Hematopoietic multipotent progenitor cell treated with erythropoietin and hydrocortisone succinate and interleukin-3 and kit ligand, for 17 days (in vitro differentiated cells): ENCODE measurements at places on chromosomes 11 and 22.

GRCh38 chr11:59206635-59207034 lies 6.1 kb downstream of the MPEG1 start:
- DNase-seq, result no peak

- no peak for DNase-seq
Measured at GRCh38 chr11:15228331-15228849, 113.7 kb downstream of the INSC start.

DNA sequence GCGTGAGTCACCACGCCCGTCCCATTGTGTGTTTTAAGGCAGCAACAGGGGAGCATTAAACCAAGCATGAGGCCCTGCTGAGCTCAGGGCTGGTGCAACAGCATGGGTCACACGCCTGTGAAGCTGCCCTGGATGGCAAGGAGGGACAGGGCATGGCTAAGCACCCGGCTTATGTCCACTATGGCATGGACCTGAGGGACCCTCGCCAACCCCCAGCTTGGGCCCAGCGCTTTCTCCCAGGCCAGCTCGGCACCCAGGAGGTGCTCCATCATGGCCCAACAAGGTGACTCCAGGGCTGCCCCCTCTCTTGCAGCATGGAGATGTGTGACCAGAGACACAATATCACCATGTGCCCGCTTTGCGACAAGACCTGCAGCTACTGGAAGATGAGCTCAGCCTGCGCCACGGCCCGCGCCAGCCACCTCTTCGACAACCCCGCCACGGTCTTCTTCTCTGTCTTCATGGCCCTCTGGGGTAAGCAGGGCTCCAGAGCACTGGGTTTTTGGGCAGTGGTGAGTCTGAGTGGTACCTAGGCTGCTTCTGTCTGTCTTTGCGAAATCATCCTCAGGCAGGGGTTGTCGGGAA lies 53.6 kb downstream of the ANO1 start:
- no peak for DNase-seq

GRCh38 chr11:121762820-121763219 lies 310.1 kb upstream of the SORL1-AS1 start:
- no peak for DNase-seq

- DNase-seq, result no peak
Measured at GRCh38 chr22:37412495-37413250, 14.6 kb downstream of the ELFN2 start.

DNA sequence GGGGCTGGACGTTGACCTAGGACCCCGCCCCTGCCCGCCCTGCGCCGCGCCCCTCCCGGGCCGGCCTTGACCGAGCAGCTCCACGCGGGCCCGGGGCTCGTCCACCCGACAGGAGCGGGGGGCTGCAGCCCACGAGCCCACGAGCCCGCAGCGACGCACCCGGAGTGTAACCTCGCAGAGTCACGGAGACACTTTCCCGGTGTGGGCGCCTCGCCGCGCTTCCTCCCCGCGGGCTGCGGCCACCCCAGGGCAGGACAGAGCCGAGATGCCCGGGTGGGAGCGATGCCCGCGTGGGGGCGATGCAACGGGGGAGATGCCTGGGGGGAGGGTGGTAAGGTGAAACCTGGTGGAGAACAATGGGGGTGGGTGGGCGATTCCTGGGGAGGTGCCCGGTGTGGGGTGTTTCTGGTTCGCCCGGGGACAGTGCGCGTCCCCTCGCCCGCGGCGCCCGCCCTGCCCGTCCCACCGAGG lies 4.9 kb upstream of the ZBED4 start:
- no peak for DNase-seq

- no peak for DNase-seq
Measured at GRCh38 chr22:38223289-38223960, 21.6 kb downstream of the MAFF start.

DNA sequence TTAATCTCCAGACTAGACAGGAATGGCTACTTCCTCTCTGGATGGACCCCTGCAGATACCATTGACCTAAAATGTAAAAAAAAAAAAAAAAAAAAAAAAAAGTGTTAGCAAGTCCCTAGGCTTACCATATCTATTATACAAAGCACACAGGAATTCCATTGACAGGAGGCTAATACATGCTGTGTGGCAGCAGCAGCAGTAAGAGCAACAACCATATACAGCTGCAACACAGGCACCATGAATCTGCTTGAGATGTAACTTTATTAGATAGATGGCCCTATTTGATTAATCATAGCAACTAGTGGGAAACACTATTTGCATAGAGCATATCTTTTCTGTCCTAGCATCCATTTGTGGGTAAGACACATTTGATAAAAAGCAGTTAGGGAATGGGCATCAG lies 1447.1 kb downstream of the FAM181B start:
- no peak for DNase-seq

DNA sequence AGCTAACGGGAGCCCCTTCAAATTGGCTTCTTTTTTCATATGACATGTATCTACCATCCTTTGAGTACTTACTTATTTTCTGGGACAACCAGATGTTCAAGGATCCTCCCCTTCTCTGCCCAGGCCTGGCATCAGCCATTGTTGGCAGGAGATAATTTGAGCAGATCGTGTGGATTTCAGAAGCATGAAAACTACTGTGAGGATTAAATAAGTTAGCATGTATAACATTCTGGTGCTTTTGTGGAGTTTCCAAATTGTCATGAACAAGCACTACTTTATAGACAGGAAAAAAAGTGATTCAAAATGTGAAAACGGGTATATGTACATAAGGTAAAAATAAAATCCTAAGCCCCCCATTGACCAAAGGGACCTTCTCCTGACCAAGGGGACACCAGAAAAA lies 2.1 kb upstream of the NADSYN1 start:
- DNase-seq, result no peak

- DNase-seq, result no peak
Measured at GRCh38 chr11:18449251-18449650, 6.4 kb upstream of the LDHAL6A start.

- no peak for DNase-seq
Measured at GRCh38 chr11:69320756-69321741, 27.1 kb downstream of the MYEOV start.

GRCh38 chr11:96189351-96189750 lies 153.6 kb downstream of the MAML2 start:
- DNase-seq, result no peak

- no peak for DNase-seq
Measured at GRCh38 chr11:94675813-94676212, 92.3 kb upstream of the AMOTL1 start.

GRCh38 chr11:125513705-125514265 lies 17.7 kb upstream of the FEZ1 start:
- no peak for DNase-seq

- DNase-seq, result peak; percentile 62
Measured at GRCh38 chr11:125874556-125875124, 12.8 kb upstream of the HYLS1 start.

- DNase-seq, result no peak
Measured at GRCh38 chr11:108698844-108699642, 34.2 kb downstream of the DDX10 start.

DNA sequence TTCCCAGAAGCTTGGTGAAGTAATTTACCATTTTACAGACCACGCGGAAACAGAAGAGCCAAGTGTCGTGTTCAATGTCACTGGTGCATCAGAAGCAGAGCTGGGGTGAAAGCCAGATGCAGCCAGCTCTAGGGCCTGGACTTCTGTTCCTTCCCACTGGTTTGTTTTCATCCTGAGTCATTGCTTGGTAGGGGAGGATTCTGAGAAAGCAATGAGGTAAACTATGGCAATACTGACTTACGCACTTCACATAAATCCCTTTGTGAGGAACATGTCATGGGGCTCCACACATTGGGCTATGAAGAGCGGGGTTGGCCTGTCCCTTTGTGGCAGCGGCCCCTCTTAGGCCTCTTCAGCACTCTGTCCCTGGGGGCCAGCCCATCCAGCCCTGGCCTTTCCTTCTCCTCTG lies 52.4 kb upstream of the RBFOX2 start:
- DNase-seq, result no peak

DNA sequence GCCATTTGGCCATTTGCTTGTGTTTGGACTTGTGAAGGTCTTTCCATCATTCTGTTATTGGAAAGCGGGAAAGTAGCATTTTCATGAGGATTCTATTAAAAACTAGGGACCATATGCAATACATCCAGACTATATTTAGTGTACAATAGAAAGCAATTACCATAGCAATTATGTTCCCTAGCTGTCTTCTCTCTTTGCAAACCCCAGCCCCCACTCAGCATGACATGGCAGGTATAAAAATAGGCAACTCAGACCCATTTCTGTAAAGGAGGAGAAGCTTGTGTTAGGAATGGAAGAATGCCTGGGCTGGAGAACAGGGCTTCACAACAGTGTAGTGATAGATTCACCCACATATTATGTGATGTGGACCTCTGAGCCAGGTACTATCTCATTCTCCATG lies 12.4 kb downstream of the OR51B6 start:
- no peak for DNase-seq

DNA sequence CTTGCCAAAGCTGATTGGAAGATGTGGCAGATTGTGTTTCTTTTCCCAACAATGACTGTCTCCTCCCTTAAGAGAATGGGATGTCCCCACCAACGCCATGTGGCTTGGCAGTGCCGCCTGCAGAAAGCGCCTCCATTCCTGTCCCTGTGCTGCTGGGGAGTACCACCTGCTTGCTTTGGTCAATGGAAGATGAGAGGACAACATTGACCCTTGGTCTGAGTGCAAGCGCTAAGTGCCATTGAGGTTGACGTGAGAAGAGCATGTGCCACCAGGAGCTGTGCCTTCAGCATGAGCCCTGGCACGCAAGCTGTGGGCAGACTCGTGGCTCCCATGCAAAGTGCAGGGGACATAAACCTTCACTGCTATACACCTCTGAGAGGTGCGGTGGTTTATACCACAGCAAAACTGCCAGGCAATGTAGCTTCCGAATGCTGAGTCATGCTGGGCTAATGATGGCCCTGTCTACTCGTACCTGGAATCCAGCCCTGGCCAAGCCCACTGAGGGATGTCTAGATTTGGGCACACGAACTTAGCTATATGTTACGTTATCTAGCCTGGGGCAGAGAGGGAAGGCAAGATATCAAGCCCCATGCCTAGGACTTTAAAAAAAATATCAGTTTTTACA lies 41.9 kb downstream of the MYEOV start:
- DNase-seq, result no peak

- no peak for DNase-seq
Measured at GRCh38 chr11:57378186-57378585, 2.8 kb downstream of the PRG3 start.

DNA sequence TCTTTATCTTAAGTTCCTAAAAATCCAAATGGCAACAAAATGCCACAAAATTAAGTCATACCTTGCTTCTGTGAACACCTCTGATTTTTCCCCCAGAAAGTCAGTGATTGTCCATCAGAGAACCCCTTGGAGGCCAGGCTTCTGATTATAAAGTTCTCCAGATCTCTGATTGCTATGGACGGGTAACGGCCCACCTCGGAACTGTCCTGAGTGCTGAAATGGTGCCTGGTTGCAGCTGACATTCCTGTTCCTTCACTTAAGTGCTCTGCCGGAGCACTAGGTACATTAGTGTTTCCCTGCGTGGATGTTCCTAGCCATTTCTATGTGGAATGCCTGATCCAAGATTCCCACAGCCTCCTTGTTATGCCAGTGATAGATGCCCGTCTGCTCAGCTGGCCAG lies 85.0 kb downstream of the CHST1 start:
- no peak for DNase-seq

DNA sequence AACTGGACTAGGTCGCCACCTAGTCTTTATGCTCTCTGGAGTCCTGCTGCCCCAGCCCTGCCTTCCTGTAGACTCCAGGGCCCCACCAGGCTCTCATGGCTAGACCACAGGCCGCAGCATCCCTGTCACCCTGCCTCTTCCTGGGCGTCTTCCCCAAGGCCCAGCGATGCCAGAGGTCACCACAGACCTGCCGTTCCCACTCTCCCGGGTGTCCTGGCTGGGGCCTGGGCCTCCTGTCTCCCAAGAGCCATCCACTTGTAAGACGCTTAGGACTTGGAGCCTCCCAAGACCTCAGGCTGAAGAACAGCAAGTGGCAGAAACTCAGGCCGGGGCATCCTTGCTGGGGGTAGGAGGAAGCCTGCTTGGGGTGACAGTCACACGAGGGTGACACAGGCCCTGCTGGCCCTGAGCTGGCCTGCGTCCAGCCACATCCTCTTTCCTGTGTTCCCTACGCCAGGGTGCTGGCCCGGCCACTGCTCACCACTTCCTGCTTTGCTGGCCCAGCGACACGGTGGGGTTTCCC lies 2.0 kb upstream of the TCIRG1 start:
- DNase-seq, result no peak

DNA sequence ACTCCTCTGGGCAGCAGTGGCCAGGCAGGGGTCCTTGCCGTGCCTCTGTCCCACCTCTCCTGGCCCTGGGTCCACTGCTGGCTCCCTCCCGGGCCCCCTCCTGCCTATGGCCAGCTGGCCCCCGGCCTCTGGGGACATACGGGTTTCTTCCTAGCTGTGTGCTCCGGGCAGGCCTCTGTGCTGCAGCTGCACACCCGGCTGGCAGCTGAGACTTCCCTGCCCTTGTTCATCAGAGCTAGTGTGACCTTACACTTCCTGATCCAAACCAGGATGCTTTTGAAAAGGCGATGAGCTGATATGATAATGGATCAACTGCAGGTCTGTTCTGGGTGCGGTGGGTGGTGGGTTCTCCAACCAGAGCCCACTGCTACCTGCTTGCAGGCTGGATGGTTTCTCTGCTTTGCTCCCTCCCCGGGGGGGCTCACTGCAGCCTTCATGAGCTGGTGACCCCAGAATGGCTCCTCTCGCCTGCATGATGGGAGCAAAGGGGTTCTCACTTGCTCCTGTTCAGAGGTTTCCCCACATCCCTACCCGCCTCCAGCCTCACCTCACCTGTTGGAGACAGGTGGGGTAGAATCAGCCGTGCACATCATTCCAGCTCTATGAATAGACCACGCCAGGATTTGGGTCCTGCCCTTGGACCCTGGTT lies 13.3 kb downstream of the B3GAT1 start:
- no peak for DNase-seq

GRCh38 chr22:39773976-39774539 lies 119.5 kb downstream of the ENTHD1 start:
- DNase-seq, result peak; percentile 9

DNA sequence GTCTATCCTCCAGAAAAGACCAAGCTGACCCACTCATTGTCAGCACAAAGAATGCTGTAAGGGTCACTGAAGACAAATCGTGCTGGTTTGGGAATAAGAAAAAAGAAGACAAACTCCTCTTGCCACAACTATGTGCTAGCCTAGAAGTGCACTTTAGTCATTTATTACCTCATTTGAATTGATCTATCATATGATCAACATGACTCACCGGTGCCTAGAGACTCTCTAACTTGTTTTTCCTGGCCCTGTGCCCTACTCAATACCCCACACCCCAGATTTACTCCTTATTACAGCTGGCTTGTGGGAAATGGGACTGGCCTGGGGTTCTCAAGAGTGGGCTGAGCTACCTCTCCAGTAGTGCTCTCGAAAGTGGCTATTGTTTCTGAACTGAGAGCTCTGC lies 35.9 kb upstream of the HORMAD2 start:
- DNase-seq, result peak; percentile 23
